Cerebellar nuclear complex (tissue), 1 donor: ENCODE measurements at places on chromosomes 6 and 20.

- no peak for DNase-seq
Measured at GRCh38 chr20:60071965-60072364, 113.7 kb downstream of the CDH26 start.

DNA sequence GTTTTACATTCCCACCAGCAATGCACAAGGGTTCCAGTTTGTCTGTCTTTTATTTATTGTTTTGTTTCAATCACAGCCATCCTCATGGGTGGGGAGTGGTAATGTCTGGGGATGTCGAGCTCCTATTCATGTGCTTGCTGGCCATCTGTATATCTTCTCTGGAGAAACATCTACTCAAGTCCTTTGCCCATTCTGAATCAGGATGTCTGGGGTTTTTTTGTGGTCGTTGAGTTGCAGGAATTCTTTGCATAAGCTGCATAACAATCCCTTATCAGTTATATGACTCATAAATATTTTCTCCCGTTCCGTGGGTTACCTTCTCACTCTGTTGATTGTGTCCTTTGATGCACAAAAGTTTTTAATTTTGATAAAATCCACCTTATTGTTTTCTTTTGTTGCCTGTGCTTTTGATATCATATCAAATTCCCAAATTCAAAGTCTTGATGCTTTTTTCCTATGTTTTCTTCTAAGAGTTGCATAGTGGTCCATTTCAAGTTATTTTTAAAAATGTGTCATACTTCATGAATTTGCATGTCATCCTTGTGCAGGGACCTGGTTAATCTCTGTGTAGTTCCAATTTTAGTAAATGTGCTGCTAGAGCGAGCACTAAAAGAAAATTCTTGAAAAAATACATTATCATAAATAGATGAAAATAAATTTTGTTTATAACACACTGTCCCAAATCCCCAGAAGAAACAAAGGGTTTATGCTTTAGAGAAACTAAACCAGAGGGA, 54.9 kb upstream of the PDE10A start:
- DNase-seq = no peak

DNA sequence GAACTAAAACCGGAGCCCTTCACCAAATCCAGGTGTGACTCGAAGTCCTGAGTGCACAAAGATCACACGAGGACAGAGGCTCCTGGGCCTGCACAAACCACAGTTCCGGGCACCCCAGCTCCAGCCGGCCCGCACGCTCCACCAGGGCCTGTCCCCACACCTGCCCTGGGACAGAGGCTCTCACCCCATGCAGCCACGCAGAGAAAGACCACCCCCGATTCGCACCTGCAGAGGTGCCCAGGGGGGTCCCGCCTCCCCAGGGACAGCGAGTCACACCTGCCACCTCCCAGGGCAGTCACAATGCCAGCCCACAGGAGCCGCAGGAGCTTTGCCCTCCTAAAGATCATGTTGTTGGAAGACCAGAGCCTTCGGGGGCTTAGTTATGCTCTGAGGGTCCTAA, 25.4 kb upstream of the MRGBP start:
- no peak for DNase-seq

DNA sequence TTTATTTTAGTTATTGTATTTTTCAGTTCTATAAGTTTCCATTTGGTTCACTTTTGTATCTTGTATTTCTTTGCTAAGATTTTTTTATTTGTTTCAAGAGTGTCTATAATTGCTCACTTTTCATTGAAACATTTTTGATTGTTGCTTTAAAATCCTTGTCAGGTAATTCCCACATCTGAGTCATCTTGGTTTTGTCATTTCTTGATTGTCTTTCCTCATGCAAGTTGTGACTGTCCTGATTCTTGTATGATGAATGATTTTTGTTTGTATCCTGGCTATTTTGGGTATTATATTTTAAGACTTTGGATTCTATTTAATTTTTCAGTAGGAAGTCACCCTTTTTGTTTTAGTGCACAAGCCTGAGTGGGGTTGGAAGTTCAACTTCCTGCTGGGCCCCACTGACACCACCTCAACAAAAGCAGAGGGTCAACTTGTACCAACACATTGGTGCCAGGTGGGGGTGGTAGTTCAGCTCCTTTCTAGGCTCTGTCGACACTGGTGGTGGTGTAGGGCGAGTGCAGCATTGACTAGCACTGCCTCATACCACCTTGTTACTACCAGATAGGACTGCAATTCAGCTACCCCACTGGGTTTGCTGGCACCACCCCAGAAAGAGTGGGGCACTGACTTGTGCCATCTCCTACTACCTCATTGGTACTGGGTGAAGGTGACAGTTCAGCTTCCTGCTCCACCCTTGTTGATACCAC, 8.8 kb downstream of the RSPH3 start:
- DNase-seq = no peak

DNA sequence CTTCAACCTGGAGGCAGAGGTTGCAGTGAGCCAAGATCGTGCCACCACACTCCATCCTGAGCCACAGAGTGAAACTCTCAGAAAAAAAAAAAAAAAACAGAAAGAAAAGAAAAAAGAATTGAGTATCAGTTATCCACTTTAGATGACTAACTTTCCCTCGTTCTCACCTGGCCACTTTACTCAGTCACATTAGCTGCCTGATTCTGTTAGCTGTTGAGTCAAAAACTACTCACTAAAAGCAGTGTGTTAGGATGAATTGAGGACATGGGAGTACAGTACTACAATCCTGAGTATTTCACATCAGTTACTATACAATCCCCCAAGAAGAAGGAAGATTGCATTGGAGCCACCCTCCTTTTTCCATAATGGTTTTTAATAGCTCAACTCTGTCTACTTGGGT, 114.6 kb downstream of the ADAT2 start:
- no peak for DNase-seq

GRCh38 chr6:6314596-6314995, 5.9 kb downstream of the F13A1 start:
- no peak for DNase-seq

GRCh38 chr6:167805349-167806060, 21.2 kb upstream of the AFDN start:
- DNase-seq = no peak

DNA sequence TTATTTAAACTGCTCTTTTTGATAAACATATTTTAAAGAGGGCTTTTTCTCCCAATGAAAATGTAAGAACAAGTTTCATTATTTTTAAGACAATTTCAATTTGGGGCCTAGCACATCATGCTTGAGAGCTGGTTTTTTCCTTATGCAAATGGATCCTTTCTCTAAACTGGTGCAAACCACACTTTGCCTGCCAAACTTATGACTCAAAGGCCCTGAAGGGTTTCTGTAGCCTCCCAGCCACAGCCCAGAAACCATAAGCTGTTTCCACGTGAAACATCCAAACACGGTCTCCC, 451 bp upstream of the HSF2 start:
- DNase-seq = no peak

- no peak for DNase-seq
Measured at GRCh38 chr6:53134601-53135235, 13.9 kb downstream of the GCM1 start.

- no peak for DNase-seq
Measured at GRCh38 chr6:154594496-154595198, 84.2 kb upstream of the CNKSR3 start.

DNA sequence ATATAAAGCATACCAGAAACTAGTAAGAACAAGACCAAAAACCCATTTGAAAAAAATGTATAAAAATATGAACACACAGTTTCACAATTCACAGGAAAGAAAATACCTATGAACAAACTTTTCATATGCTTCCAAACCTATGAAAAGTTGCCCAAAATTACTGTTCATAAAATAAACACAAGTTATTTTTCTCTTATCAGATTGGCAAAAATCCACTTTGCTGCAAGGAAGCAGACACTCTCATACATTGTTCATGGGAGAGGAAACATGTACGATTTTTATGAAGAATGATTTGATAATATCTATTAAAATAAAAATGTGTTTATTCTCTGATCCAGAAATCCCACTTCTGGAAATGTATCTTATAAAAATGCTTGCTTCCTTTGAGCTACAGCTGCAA, 40.0 kb upstream of the OCSTAMP start:
- no peak for DNase-seq
